ENCODE measurements at places on chromosomes 1 and 21. TPM values are rescaled to one million over a fixed set of nuclear protein-coding genes. Genes with fewer than 3 reads are reported as not detected.

- no peak for DNase-seq
Measured at GRCh38 chr1:28159680-28160079, 16.8 kb downstream of the PTAFR start.

GRCh38 chr1:237471956-237472355, 418.8 kb downstream of the ZP4 start:
- DNase-seq: no peak

DNA sequence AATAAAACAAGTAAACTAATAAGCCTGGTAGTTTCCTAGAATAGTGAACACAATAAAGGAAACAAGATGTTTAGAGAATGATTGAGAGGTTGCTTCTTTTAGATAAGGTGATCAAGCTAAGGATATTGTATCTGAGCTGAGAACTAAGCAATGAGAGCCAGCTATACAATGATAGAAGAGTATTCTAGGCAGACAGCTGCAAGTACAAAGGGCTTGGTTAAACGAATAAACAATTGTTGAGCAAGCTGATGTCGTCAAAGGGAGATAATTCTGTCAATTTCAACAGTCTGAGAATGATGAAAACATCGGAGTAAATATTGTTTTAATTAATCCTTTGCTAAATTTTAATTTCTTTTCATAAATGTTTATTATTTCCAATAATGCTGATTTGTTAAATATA, 5.5 kb upstream of the FH start:
- no peak for DNase-seq

Gene TTLL7
- total RNA-seq: 29.2 TPM

DNA sequence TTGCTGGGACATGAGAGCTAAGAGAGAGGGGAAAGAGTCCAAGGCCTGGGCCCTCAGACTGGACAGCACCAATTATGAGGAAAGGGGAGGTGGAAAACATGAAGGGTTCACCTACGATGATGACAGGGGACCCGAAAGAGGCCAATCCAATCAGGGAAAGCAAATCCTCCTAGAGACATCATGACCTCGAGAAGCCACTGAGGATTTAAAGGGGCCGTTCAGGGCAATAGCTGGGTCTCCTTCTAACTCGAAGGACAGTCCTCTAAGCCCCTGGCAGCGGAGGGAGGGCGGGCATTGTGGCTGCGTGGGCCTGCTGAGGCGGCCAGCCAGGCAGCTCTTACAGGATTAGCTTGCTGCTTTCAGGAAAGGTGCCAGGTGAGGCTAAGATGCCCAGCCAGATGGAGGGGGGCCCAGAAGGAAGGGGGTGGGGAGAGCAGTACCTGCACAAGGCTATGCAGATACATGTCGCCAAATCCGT, 7.4 kb downstream of the MEF2D start:
- DNase-seq: no peak

GRCh38 chr1:234921266-234922062, 207.2 kb downstream of the TOMM20 start:
- DNase-seq: no peak

- DNase-seq: no peak
Measured at GRCh38 chr1:151435174-151435573, 24.1 kb downstream of the POGZ start.

DNA sequence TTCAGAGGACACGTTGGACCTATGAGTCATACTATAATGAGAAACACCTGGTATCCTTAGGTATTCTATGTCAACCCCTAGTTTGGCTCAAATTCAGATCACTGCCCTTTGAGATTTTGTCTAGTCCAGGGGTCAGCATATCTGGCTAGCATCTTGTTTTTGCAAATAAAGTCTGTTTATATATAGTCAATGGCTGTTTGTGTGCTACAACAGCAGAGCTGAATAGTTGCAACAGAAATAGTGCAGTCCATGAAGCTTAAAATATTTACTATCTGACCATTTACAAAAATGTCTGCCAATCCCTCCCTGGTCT, 48.5 kb upstream of the EDEM3 start:
- DNase-seq: no peak

GRCh38 chr1:51288578-51288977, 41.8 kb downstream of the TTC39A start:
- DNase-seq: no peak

Gene VWA1
- 83.3 TPM for total RNA-seq

DNA sequence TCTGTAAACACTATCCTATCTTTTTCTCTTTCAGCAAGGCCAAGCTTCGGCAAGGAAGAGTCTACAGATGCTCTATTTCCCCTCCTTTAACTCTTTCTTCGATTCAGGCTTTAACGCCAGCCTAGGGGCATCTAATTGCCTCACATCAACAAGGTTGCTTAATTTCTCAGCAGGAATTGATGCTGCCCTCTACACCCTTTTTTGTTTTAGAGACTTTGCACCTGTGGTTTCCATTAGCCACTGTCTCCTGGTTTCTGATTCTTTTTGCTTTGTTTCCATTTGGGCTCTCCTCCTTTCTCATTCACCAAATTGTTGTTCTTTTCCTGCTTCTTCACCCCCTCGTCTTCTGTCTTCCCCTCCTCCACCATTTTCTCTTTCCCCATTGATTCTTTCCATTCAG, 202.4 kb upstream of the HMCN1 start:
- no peak for DNase-seq

DNA sequence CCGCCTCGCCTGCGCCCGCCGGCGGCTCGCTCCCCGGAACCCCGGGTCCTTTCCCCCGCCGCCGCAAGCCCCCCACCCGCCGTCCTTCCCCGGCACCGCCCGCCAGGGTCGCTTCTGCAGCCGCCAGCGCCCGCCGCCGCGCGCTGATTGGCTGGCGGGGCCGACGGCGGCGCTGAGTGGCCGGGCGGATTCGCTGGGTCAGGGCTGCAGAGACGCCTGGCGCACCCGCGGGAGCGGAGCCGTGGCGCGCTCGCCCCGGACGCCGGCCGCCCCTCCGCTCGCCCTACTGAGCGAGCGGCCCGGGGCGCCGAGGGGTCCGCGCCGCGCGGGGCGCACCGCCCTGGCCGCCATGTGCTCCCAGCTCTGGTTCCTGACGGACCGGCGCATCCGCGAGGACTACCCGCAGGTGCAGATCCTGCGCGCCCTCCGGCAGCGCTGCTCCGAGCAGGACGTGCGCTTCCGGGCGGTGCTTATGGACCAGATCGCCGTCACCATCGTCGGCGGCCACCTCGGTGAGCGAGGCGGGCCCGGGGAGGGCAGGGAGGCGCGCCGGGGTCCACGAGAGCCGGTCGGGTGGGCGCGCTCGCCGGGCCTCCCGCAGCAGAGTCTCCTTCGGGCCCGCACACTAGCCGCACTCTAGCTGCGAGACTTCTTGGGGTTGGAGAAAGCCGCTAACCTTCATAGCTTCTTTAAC, at the start of gene RIMKLA:
Gene RIMKLA, plus strand, starts transcription at position 207 of the 694 bp plus-strand sequence. Its CDS starts 143 bp downstream, at position 350.
- DNase-seq: peak; percentile 46

- DNase-seq: peak; percentile 99
Measured at GRCh38 chr1:228109073-228109961, at the start of gene MRPL55. TSS of gene MRPL55 (minus strand) at chr1:228109299. CDS start at chr1:228108260, 1,039 bp downstream.

DNA sequence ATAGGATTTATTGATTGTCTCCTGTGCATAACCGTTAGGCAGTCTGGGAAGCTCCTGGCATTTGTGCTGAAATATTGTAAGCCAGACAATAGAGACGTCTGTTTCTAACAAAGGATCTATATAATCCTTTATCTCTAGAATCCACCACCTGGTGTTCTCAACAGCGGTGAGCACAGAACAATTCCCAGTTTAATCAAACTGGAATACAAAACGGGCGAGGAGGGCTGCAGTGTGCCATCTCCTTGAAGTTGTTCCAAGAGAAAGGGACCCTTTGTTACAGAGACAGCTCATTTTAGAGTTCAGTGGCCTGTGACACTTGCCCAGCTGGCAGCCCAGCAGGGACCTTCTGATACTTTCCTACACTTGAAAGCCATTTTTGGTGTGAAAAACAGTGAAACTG, 162.8 kb upstream of the IVNS1ABP start:
- no peak for DNase-seq

GRCh38 chr1:208722592-208722991, 478.4 kb upstream of the PLXNA2 start:
- no peak for DNase-seq

Gene GJB3
- total RNA-seq: 14.9 TPM

- no peak for DNase-seq
Measured at GRCh38 chr1:82319546-82319945, 518.8 kb downstream of the ADGRL2 start.

Gene SYT11
- 11.3 TPM for total RNA-seq

Gene PTPRC
- total RNA-seq: 35.1 TPM

DNA sequence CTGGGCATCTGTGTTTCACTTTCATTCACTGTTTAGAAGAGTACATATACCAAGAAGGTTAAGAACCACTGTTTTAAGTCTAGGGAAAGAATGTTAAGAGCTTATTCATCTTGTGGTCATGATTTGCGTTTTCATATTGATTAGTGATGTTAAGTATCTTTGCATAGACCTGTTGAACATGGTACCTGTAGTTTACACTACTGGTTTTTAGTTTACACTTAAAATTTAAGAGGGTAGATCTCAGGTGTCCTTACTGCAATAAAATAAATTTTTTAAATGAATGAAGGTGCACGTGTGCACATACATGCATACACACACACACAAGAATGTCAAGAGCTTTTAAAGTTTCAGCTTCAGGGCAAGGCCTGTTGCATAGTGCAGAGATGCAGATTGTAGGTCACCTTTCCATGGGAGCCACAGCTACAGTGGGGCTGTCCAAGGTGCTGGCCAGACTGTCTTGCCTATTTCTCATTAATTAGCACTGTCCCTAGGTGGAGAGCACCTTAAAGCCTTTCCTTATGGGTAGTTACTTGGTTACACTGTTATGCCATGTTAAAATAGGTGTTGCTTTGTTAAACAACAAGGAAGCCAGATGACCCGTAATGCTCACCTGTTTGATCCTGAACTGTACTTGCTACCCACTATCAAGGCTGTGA, 543.0 kb upstream of the DAB1 start:
- DNase-seq: no peak

GRCh38 chr1:212762234-212762633, 29.3 kb downstream of the NSL1 start:
- no peak for DNase-seq

DNA sequence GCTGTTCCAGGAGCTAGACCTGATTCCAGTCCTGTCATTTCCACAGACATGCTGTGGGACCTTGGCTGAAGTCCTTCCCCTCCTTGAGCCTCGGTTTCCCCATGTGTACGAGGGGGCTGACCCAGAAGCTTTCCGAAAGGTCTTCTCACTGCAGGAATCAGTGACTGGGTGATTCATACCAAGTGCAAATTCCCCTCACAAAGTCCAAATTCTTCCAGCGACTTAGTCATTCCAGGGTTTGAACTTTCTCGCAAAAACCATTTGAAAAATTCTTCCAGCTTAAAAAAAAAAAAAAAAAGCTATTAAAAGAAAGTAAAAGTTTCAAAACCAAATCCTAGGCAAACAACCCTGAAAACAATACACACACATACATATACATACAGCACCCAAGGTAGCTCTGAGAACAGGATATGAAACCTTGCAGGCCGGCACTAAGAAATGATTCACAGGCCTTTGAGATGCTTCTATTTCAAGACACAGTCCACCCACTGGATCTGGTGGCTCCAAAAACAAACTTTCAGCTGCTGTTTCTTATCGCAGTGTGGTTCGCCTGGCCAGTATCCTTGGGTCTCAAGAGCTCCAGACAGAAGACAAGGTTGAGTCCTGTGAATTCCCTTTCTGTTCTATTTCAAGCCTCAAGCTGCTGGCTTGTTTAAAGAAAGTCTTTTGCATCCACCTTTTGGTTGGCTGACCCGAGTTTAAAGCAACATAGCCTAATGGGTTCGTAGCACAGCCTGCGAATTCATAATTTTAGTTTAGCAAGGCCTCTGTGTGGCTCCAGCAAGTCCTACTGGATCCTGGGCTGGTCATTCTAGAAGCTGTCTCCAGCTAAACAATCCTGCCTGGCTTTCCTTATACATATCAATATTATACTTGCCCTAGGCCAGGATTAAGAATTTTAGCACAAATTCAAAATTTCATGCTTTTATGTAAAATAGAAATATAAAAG, 18.0 kb upstream of the ID3 start:
- DNase-seq: no peak

Measured in ureter (tissue), 1 donor.